ENCODE measurements at places on chromosomes 12 and 14.

- DNase-seq, result no peak
Measured at GRCh38 chr14:103198131-103199105, 75.2 kb downstream of the TNFAIP2 start.

DNA sequence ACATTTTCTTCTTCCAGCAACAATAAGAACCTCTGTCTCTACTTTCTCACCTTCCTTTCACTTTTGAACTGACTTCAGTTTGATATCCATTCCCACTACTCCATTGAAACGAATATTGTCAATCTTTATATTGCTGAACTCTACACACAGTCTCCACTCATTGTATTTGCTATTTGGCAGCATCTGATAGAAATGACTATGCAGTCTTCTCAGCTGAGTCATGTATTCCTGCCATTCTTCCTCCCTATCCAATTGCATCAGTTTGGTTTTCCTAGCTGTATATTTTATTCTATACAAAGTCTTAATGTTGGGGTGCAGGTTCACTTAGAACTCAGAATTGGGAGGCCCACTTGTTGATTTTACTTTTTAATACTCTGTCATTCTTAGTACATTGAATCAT lies 107.5 kb upstream of the CPNE8 start:
- DNase-seq, result no peak

- no peak for DNase-seq
Measured at GRCh38 chr14:95307402-95308041, 12.2 kb downstream of the CLMN start.

- DNase-seq, result peak; percentile 47
Measured at GRCh38 chr12:56593909-56594621, 36.1 kb downstream of the BAZ2A start.

DNA sequence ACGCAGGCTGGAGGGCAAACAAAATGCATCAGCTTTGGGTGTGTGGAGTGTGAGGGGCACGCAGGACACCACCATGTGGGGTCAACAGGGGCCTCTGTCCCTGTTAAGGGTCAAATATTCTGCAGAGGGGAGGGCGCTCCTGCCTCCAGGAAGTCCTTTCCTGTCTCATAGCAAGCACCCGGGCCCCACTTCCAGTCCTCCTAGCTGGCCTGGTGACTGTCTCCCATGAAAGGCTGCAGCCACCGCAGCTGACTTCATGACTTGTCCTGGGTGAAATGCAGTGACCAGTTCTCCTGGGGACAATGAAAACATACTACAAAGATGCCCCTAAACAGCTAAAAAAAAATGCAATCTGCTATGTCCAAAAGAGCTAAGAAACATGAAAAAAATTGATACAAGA lies 53.6 kb downstream of the LGMN start:
- no peak for DNase-seq

DNA sequence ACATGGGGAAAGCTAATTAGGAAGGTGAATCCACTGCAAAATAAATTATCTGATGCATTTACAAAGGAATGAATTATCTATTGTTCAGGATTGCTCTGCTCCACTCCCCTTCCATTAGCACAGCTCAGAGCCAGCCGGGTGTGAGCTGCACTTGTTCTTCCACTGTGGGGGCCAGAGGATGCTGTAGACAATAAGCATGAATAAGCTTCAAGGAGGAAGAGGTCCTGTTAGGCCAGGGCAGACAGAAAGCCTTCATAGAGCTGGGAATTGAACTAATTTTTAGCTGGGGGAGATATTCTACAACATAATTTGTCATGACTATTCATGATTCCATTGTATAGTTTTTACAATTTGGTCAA lies 137.6 kb upstream of the MAX start:
- no peak for DNase-seq

GRCh38 chr12:85017133-85017532 lies 18.9 kb downstream of the TSPAN19 start:
- DNase-seq, result no peak

- no peak for DNase-seq
Measured at GRCh38 chr14:26594756-26595545, 2.9 kb downstream of the NOVA1 start.

DNA sequence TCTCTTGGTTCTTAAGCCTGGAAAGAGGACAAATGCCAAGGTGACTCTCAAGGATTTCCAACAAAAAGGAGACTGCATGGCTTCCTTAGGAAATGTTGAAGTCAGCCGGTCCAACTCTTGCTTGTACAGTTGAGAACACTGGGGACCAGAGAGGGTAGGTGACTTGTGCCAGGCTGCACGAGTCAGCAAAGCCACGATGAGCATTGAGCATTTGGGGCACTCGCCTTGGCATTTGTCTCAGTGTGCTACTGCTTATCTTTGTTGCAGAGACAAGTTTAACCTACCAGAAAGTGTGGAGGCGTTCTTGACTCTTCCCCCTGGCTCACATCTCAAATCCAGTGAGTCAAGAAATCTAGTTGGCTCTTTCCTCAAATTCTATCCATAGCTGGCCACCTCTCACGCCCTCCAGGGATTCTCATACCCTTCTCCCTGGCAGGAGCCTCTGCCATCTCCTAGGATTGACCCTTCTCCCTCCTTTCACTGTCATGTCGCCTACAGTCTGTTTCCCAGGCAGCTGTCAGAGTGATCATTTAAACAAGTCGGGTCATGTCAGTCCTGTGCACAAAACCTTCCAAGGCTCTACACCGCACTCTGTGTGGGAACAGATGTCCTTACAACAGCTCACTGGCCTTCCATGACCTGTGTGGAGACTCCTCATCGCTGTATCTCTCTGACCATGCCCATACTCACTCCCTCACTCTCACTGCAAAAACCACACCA lies 17.2 kb upstream of the KRT83 start:
- DNase-seq, result no peak

DNA sequence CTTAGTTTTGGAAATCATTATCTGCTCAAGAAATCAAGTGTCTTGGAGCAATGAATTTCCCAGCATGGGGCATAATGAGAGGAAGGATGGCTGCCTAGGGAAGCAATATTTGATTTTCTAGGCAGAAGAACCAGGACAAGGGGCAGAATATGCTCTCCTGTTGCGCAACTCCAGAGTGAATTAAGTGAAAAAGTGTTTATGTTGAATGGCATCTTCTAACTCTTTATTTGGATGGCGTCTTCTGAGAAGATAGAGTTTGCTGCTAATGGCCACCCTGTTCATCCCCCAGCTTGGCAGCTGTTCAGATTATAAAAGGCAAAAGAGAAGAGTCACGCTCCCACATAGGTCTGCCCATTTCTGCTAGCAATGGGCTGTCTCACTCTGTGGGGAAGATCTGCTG lies 1278.1 kb downstream of the AACS start:
- peak; percentile 50 for DNase-seq

GRCh38 chr12:115640929-115641328 lies 636.6 kb downstream of the MED13L start:
- DNase-seq, result no peak

- no peak for DNase-seq
Measured at GRCh38 chr12:885701-886100, 63.8 kb downstream of the RAD52 start.

GRCh38 chr12:14628771-14629170 lies 61.1 kb upstream of the PLBD1 start:
- no peak for DNase-seq

DNA sequence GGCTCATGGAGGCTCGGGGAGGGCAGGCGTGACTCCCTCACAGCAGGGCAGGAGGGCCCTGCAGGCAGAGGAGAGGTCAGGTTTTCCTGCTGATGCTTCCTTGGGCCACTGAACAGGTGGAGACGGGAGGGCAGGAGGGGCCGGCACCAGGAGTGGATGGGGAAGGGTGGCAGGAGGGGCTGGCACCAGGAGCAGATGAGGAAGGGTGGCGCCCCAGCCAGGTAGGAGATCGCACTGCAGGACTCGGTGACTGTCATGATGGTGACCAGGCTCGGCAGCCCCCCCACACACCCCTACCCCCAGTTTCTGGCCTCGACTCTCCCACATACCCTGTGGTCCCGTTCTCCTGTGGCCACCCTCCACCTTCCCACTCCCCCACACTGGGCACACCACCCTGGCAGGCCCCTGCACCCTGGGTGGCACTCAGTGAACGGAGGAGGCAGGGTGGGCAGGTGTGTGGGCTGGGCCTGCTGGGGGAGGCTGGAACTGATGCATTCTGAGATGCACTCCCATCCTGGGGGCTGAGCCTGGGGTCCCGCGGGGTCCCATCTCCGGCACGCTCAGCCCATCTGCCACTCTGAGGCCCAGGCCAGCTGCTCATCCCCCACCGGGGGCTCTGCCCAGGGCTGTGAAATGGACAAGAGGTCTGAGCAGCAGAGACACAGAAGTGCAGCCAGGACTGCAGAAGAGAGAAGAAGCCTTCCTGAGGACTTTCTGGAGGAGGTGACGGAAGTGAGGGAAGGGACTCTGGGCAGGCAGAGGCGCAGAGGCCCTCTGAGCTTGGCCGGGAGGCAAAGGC lies 2.8 kb downstream of the NUDT14 start:
- no peak for DNase-seq

DNA sequence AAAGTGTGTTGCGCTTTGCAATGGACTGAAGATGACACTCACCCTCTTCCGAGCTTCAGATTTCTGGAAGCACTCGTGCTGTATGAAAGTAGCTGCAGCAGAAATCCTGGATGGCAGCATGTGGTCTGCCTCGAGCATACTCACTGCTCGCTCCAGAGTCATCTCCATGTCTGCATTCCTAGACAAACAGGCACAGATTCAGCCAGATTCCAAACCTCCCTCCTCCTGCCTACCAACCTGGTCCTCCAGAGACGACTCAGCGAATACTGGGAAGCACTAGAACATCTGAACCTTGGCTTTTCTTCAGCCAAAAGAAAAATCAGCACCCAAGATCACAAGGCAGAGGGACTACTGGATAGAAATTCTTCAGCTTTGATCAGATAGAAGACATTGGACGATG lies 27.7 kb downstream of the PKP2 start:
- no peak for DNase-seq

DNA sequence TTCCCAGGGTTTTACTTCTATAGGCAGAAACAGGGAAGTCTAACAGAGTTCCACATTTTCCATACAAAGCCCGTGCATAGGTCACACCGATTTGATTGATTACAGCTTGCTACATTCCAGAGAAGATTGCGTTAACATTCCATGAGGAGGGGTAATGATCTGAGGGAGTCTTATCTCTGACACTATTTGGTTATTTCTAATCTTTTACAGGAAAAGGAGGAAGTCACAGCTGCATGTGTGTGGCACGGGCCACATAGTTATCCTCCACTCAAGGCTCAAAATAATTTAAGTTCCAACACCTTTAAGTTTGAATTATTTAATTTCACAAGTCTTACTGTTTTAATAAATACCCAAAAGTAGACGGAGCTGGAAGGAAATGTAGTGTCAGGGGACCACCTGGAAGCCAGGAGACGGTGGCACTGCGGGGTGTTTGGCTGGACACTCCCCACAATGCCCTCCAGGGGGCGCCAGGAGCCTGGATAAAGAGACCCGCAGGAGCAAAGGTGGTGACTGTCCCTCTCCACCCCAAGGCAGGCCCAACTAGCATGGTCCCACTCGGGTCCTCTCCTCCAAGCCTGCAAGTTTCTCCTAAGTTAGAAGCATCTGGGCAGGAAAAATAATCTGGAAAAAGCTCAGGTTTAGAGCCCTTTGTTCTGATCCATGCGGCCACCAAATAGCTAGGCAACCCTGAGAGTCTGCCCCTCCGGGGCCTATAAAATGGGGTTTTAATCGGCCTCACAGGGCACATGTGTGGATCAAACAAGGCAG lies 20.2 kb downstream of the KRT8 start:
- DNase-seq, result no peak

DNA sequence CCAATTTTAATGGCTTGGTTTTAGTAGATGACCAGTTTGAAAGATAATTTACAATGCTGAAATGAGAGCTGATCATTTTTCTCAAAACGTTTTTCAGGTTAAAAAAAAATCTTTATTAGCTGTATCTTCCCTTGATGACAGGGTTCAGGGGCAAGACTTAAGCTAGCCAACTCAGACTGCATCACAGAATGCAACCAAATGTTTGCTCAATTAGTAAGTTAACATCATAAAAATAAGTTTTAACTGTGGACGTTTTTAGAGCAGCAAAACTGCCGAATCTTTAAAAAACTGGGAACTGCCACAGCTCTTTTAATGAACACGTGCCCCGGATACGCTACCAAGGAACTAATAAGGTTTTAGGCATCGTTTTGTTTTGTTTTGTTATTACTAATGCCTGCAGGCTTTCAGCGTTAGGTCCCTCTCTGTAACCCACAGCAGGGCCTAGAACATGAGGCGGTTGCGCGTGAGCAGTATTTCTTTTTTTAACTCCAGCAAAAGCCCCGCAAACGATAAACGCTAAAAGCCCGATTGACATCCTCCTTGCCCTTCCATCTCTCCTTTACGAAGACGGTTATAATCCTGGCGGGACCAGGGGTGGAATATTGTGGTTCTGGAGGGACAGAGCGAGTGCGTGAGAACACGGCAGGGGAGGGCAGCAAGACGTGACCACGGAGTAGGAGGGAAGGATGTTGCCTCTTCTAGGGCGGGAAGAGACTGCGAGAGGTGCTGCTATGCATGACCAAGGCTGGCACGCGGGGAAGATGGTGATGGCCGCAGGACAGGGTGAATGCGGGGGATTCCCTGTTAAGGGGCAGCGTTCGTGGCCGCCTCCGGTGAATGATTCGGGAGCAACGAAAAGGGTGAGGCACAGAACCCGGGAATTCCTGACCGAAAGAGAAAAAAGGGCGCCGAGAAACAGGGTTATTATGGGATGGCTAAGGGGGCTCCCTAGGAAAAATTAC lies 652 bp downstream of the SUPT16H start:
- DNase-seq, result no peak

DNA sequence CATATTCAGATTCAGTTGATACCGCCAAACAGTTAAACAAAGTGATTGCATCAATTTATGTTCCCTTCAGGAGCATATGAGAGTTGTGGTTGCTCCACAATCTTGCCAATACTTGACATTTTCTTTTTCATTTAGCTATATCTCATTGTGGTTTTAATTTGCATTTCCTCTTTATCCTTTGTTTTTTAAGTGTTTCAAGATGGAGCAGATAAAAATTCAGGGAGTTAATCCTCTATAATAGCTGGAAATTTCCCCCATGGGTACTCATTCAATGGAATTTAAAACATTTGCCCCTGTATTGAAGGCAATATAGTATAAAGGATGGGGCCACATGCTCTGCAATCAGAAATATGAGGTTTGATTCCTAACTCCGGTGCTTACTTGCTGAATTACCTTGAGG lies 1.1 kb upstream of the EXD2 start:
- DNase-seq, result peak; percentile 42

GRCh38 chr12:93894391-93895088 lies 217.4 kb downstream of the CRADD start:
- DNase-seq, result no peak
